ENCODE measurements at places on chromosomes 5 and 9.

- DNase-seq: no peak
Measured at GRCh38 chr9:137075275-137075775, 2.0 kb upstream of the UAP1L1 start.

DNA sequence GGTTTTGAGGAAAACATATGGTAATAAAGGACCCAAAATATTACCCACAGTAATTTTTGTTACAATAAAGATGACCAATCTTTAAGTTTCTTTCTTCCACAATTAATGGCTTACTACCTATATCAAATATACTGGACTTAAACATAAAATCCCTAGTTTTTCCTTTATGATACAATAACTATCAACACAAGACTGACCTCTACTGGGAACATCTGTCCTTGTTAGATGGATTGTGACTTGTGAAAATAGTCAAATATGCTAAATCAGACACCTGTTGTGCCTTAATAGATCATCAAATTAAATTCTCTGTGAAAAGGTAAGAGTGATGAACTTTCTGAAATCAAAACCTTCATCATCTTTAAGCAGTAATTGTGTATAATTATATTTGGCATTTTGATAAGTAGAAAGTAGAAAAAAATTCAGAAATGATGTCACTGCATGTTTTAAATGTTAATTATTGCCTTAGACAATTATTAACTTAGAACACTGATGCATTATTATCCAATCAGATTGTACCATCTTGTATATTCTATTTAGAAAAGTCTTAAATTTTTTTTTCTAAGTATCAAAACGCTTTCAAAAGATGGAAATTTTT, 113.6 kb downstream of the DEPDC1B start:
- no peak for DNase-seq

DNA sequence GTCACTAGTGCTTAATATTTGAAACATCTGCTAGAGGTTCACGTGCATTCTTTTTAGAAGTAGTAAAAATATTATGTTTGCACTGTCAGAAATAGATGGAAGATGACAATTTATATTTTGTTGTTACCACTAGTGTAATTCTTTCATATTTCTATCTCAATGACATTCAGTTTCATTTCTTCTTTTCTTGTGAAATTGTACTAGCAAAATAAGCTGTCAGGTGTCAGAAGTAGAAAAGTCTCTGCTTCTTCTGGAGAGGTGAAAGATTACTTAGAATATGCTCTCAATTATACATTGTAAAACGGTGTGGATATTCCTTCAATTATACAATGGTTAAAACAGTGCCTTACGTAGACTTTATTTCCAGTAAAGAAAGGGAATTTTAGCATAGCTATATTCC, 395.4 kb downstream of the CSNK1G3 start:
- DNase-seq: no peak

DNA sequence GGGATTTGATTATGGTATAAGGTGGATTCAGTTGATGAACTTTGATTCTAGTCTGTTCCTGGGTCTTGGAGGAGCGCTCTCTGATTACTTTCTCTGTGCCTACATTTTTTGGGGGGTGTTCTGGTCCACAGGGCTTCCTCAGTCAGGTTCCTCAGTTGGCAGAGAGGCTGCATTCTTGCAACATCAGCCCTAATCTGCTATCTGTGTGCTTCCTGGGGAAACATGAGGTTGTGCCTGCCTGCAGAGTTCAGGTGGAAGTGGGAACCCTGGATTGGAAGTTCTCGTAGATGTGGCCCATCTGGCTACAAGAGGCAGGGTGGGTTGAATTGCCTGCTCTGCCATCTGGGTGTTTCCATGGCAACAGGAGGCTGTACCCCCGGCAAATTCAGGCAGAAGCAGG, 24.5 kb downstream of the POLK start:
- no peak for DNase-seq

- no peak for DNase-seq
Measured at GRCh38 chr9:112815868-112816267, 65.3 kb downstream of the SNX30 start.
